ENCODE measurements at places on chromosomes 3 and 15.

GRCh38 chr15:40102897-40103858, 5.5 kb downstream of the BMF start:
- no peak for DNase-seq

GRCh38 chr3:189947948-189948723, 172.6 kb downstream of the P3H2 start:
- DNase-seq = peak; percentile 21

DNA sequence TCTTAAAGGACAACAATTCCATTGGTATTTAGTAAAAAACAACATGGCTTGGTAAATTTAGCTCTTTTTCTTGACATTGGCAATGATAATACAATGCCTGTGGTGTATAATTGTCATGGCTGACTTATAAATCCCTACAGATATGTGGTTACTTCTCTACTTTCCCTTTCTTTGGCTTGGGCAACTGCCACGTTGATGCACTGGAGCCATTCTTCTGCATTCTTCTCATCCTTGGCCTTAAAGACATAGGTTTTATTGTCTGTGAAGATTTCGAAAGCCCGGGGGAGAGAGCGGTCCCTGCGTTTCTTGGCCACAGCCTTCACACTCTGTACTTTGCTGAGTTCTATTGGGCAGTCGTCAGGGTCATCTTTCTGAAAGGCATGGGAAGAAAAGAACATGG, 101.1 kb upstream of the CCNL1 start:
- no peak for DNase-seq

DNA sequence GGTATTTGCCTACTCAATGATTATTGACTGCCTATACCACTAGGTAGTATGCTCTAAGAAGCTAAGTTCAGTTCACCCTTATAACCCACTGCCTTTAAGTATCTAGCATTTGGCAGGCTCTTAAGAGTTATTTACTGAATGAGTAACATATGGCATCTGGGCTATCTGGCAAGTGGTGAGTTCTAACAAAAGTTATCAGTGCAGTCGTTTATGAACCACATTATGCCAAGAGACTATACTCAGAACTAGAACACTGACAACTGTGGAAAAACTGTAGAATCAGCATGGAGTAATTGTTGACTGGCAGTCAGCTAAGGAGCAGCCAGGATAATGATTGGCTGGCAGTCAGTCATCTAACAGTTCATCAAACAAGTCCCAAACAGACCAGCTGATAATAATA, 25.8 kb downstream of the RAF1 start:
- no peak for DNase-seq

DNA sequence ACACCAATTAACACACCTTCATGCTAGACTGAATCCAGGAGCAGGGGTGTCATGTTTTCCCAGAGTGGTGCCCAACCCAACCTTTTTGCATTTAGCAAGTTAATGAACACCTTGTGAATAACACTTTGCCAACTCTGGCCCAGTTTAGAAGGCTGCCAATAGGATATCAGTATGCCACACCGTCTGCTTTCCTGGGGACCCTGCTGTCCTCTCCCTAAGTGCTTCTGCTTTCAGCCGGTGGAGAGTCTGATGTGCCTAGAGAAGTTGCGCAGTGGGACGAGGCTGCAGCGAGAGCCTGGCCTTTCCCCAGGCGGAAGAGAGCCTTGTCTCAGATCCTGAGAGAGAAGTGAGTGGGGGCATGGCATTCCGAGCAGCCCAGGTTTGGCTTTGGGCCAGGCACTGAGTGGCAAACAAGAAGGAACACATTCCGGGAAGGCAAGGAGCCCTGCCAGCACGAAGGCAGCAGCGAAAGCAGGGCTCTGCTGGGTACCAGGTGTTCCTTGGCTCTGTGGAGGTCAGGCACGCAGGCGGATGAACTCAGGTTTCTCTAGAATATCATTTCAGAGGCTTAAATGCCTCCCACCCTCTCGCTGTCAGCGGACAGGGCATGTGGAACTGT, 36.9 kb downstream of the SENP8 start:
- no peak for DNase-seq

DNA sequence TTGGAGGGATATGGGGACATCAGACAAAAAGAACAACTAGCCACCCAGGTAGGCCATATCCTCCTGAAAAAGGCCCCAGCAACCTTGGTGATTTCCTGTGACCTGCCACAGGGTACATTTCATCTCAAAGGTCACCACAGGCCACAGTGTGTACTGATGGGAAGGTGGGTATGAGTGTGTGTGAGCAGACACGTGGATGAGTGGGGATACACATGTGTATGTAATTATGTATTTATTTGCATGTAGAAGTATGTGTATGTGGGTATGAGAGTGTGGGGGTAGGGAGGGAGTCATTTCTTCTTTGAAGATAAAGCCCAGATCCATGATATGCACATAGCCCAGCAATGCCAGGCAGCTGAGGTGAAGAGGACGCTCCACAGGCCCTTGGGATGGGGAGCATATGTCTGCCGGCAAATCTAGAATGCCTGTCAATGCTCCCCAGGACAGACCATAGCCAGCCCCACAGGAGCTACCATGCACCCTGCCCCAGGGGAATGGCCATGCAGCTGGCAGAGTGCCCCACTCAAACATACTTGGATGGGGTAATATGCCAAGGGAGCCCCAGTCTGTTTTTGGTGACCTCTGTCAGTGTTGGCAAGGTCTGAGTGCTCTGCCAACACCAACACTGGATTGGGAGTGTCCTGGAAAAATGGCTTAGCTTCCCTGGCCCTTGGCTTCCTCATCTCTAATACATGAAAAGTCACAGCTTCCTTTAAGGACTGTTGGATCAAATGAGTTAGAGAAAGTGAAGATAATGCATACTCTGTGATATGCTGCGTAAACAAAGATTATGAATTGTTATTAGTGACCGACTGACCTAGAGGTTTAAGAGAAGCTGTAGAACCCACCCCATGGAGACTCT, 42.4 kb downstream of the RAB6B start:
- no peak for DNase-seq

- peak; percentile 37 for DNase-seq
Observed at GRCh38 chr3:126134219-126134975, 46.0 kb downstream of the ALDH1L1 start.

DNA sequence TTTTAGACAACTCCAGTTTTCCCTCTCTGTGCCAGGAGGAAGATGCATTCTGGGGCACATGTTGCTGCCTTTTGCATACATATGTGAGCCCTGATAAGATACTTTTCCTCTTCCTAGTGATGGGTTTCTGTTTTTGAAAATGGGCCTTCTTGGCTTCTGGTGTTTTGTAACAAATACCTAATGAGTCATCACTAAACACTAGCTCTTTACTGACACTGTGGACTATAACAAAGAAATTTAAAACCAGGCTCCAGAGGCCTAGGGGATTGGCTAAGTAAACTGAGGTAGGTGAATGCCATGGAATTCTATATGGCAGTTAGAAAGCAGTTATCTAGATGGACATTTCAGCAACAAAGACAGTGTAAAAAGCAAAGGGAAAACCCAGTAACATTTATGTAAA, 93.4 kb upstream of the NR2E3 start:
- DNase-seq = no peak

GRCh38 chr3:71858503-71859122, 73.7 kb upstream of the PROK2 start:
- no peak for DNase-seq

GRCh38 chr15:74892313-74892712, 2.5 kb downstream of the MPI start:
- DNase-seq = no peak

DNA sequence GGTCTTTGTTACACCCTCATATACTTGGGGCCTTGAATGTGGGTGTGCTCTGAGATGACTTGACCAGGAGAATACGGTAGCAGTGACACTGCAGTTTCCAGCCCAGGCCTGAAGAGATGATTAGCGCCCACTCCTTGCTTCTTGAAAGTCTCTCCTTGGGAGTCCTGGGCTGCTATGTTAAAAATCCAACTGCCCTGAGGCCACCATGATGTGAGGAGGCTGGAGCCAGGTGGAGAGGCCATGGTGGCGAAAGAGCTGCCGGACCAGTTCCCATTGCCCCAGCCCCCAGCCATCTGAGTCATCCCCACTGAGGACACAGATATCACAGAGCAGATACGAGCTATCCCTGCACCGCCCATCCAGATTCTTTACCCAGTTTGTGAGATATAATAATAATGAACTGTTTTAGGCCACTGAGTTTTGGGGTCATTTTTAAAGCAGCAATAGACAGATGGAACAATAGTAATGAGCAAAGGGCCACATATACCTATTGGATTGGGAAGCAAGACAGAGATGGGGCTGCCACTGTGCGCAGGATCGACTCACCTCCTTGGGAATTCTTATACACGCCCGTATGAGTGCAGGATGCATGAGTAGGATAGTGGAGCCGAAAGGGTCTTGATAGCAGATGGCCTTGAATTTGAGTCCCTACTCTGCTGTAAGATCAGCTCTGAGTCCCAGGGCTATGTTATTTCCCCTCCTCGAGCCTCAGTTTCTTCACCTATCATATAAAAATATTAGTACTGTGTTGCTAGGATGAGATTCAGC, 12.1 kb upstream of the GATA2 start:
- no peak for DNase-seq

DNA sequence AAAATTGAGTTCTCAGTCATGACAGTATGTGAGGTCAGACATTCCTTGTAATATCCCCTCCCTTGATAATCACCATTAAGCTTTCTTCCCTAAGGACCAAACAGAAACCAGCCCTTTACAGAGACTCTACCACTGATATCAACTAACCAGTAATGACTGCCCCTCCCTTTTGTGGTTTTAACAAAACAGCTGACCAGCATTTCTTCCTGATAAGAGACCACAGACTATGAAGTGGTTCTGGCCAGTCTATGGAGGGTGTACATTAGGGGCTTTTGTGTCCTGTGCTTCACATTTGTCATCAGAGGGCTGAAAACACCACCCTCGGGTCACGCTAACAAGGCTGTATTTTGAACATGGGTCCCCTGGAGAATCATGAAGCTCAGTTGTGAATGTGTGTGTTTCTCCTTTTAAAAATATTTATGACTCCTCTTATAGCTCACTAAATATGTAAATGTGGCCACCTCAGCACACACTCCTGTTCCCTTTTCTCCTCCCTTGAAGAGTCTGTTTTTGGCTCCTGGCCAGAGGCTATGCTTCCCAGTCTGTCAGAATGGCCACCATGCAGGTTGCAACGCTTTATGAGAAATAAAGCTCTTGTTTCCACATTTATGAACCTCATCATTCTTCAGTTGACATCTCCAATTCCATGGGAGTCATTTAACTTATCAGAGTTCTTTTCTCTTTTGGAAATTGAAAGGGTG, 239.3 kb downstream of the CPNE4 start:
- DNase-seq = no peak

DNA sequence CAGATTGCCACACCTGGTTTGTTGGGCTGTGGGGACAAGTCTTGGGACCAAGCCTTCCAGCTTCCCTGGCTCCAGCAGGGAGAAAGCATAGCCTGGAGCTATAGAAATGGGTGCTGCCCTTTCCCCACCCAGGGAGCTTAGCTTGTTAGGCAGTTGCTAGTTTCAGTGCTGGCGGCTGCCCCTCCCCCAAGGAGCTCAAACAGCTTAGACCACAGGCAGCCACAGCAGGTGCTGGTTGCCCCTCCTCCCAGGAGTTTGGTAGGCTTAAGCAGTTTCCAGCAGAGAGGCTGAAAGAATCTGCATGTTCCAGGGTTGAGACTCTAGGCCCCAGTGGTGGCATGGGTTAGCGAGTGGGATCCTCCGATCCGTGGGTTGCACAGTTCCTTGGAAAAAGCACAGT, 889.7 kb downstream of the IGSF11 start:
- DNase-seq = no peak

DNA sequence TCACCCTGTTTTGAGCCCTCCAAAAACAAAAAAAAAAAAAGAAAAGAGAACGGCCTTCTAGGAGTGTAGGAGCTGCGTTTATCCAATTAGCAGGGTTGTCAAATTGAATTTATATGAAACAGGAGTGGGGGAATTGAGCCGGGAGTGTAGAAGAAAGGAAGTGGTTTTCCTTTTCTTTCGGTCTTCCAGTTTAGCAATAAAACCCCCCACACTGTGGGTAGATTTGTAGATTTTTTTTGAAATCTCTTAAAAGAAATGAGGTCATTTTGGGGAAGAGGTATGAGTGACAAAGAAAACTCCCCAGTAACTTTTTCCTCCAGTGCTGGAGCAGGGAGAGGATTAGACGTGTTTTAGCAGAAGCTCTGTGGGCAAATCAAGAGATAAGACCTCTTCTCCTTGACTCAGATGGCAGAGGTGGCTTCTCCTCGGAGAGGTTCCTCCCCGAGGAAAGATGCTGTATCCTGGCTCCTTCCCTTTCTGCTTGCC, 30.8 kb downstream of the BOC start:
- no peak for DNase-seq

GRCh38 chr3:152513301-152513960, 244.7 kb downstream of the MBNL1 start:
- no peak for DNase-seq

- DNase-seq = no peak
Observed at GRCh38 chr3:184914628-184915027, 102.7 kb downstream of the VPS8 start.

GRCh38 chr3:156808025-156808424, 18.1 kb upstream of the LEKR1 start:
- no peak for DNase-seq

GRCh38 chr3:73292220-73292619, 230.8 kb downstream of the EBLN2 start:
- DNase-seq = no peak

GRCh38 chr3:164004205-164004604, 1074.1 kb downstream of the SI start:
- no peak for DNase-seq
